ENCODE measurements at places on chromosomes 3 and 15. TPM values are rescaled to one million over a fixed set of nuclear protein-coding genes. Genes with fewer than 3 reads are reported as not detected.
A peak's percentile ranks its signal among the peaks of the same experiment; 100 is the strongest.

LIPC gene
- 0.35 TPM for total RNA-seq

GOLGA6D gene
- not detected for total RNA-seq

HDC gene
- total RNA-seq = not detected

GRIP2 gene
- 0.57 TPM for total RNA-seq

C15orf62 gene
- total RNA-seq = 0.10 TPM

CCDC80 gene
- 18.0 TPM for total RNA-seq

GPR62 gene
- not detected for total RNA-seq

COL6A5 gene
- not detected for total RNA-seq

GOLGA6L4 gene
- 0.28 TPM for total RNA-seq

DNA sequence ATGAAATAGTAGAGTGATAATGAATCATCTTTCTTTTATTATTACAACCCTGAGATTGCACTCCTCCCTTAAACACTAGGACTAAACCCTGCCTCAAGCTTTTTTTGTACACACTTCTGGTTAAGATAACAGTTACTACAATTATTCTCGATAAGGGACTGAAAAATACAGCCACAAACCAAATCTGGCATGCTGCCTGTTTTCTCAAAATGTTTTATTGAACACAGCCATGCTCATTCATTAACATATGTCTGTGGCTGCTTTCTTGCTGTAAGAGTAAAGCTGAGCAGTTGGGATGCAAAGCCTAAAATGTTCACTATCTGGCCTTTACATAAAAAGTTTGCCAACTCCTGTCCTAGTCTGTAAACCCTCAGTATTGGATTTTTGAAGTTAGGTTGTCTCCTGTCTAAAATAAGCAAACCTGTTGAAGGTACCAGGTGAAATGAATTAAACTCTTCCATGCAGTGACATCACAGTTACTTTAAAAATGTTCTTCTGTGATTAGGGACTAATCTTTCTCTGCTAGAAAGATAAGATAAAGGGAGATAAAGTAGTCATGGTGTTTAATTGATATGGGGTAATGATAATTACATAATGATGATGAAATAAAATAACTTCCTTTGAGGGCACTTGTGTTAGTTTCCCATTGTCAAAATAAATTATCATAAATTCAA is 218.2 kb downstream of the STXBP5L start:
- no peak overlapping the region for H3K4me3 ChIP-seq
- no peaks in the 10 kb centered on the region for H3K36me3 ChIP-seq
- no peaks in the 10 kb centered on the region for H3K27me3 ChIP-seq
- H3K27ac ChIP-seq = no peak overlapping the region
- DNase-seq = no peak
- no peaks in the 10 kb centered on the region for H3K4me1 ChIP-seq

DNA sequence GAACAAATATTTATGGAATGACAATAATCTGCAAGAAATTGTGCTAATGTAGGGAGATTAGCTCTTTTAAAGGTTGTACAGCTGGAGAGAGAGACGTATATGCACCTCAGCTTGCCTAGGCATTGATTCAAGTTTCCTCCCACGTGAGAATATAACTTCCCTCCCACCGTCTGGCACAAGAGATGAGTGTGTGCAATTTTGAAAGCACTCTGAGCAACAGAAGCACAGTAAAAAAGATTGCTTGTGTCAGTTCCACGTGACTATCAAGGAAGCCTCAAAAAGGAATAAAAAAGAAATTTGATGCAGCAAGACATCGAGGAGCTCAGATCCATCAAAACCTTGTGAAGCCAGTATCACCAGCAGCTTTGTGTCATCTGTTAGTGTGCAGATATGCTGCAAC is 435.3 kb downstream of the TUSC7 start:
- peaks cover 9% of the 10 kb centered on the region for H3K27me3 ChIP-seq
- no peak for DNase-seq
- no peak overlapping the region for H3K27ac ChIP-seq
- no peaks in the 10 kb centered on the region for H3K4me1 ChIP-seq
- H3K4me3 ChIP-seq = no peak overlapping the region

- DNase-seq = no peak
- H3K27me3 ChIP-seq = no peaks in the 10 kb centered on the region
- H3K27ac ChIP-seq = no peak overlapping the region
- H3K4me1 ChIP-seq = peaks cover 7% of the 10 kb centered on the region
- H3K4me3 ChIP-seq = no peak overlapping the region
- no peaks in the 10 kb centered on the region for H3K36me3 ChIP-seq
These were observed 242.3 kb upstream of the ICE2 start for GRCh38 chr15:60721257-60721626.

DNA sequence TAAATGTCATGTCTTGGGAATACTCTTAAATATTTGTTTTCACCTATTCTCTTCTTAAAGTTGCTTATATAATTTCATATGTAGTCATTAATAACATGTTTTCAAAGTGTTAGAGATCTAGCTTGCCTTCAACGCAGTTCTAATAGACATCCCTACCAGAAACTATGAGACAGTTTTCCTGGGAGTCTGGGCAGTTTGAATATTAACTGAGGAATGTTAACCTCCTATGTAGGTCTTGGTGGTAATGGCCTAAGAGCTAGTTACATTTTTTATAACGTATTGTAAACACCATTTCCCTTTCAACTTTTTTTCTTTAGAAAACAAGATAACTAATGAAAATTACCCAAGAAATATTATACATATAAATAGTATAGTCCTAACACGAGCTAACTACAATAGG is 328.2 kb downstream of the TIGIT start:
- H3K4me1 ChIP-seq = peaks cover 12% of the 10 kb centered on the region
- no peak overlapping the region for H3K4me3 ChIP-seq
- H3K36me3 ChIP-seq = no peaks in the 10 kb centered on the region
- DNase-seq = no peak

- no peaks in the 10 kb centered on the region for H3K4me1 ChIP-seq
- H3K4me3 ChIP-seq = no peak within 1 kb of the TSS
- no peaks in the 10 kb centered on the region for H3K27me3 ChIP-seq
- DNase-seq = no peak
- no peaks in the 10 kb centered on the region for H3K36me3 ChIP-seq
These were observed at the start of gene SPESP1 for GRCh38 chr15:68930268-68931022. TSS of gene SPESP1 (plus strand) at chr15:68930525. CDS start at chr15:68930654, 129 bp downstream.

- no peaks in the 10 kb centered on the region for H3K36me3 ChIP-seq
- no peak overlapping the region for H3K4me3 ChIP-seq
- no peaks in the 10 kb centered on the region for H3K4me1 ChIP-seq
- no peak for DNase-seq
- no peaks in the 10 kb centered on the region for H3K27me3 ChIP-seq
- H3K27ac ChIP-seq = no peak overlapping the region
These were observed 35.8 kb downstream of the ABHD5 start for GRCh38 chr3:43726521-43726920.

- H3K4me3 ChIP-seq = no peak overlapping the region
- H3K27me3 ChIP-seq = no peaks in the 10 kb centered on the region
- DNase-seq = no peak
- H3K36me3 ChIP-seq = no peaks in the 10 kb centered on the region
- peak overlapping the region; percentile 38 for H3K27ac ChIP-seq
These were observed 366.4 kb upstream of the AGTR1 start for GRCh38 chr3:148331081-148331846.

- H3K36me3 ChIP-seq = no peaks in the 10 kb centered on the region
- no peak for DNase-seq
- no peaks in the 10 kb centered on the region for H3K27me3 ChIP-seq
- no peak overlapping the region for H3K4me3 ChIP-seq
These were observed 265.9 kb upstream of the SUCLG2 start for GRCh38 chr3:67920311-67920710.

DNA sequence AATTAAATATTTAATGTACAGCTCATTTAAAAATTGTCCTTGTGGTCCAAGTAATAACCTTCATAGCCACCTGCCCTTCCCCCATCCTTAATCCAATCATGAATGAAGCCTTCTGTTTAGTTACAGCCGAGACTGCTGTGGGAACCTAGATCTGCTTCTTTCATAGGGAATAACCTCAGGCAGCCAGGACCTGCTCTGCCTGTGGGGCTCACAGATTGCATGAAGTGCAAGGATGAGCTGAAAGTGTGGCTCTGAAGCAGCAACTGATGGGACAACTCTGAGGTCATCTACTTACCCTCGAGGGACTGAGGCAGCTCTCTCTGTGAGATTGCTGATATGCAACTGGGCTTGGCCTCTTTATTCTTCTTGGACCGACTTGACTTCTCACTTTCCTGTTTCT is 169.8 kb downstream of the POTEB3 start:
- H3K36me3 ChIP-seq = no peaks in the 10 kb centered on the region
- no peak overlapping the region for H3K4me3 ChIP-seq
- H3K4me1 ChIP-seq = peaks cover 27% of the 10 kb centered on the region
- peak; percentile 65 for DNase-seq
- H3K27ac ChIP-seq = no peak overlapping the region

GRCh38 chr15:75043509-75044257 is 20.3 kb downstream of the PPCDC start:
- H3K27me3 ChIP-seq = no peaks in the 10 kb centered on the region
- no peak overlapping the region for H3K4me3 ChIP-seq
- H3K4me1 ChIP-seq = peaks cover 47% of the 10 kb centered on the region
- peak overlapping the region; percentile 71 for H3K27ac ChIP-seq

GRCh38 chr15:63334821-63335220 is 46.8 kb downstream of the CA12 start:
- no peaks in the 10 kb centered on the region for H3K27me3 ChIP-seq
- H3K27ac ChIP-seq = no peak overlapping the region
- DNase-seq = no peak

- no peak overlapping the region for H3K4me3 ChIP-seq
- H3K36me3 ChIP-seq = no peaks in the 10 kb centered on the region
- DNase-seq = peak; percentile 17
These were observed 126.2 kb upstream of the BHLHE40 start for GRCh38 chr3:4852780-4853748.

- no peaks in the 10 kb centered on the region for H3K27me3 ChIP-seq
- no peak overlapping the region for H3K4me3 ChIP-seq
- H3K4me1 ChIP-seq = no peaks in the 10 kb centered on the region
- H3K27ac ChIP-seq = no peak overlapping the region
These were observed 34.5 kb downstream of the ICE2 start for GRCh38 chr15:60444289-60444912.

DNA sequence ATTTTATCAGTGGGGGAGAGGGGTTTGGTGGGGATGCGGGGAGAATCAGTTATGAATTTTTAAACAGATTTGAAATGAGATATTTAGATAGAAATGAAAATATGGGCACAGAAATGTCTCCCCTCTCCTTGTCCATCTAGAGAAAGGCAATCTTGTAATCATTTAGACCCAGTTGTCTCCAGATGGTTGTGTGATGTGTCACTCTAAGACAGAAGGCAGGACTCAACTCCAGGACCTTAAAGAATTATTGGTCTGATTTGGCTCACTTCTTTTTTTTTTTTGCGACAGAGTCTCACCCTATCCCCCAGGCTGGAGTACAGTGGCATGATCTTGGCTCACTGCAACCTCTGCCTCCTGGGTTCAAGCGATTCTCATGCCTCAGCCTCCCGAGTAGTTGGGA is 77.2 kb downstream of the EOMES start:
- no peaks in the 10 kb centered on the region for H3K27me3 ChIP-seq
- no peak overlapping the region for H3K27ac ChIP-seq
- no peak for DNase-seq
- H3K36me3 ChIP-seq = no peaks in the 10 kb centered on the region

- no peaks in the 10 kb centered on the region for H3K27me3 ChIP-seq
- no peak overlapping the region for H3K4me3 ChIP-seq
- no peaks in the 10 kb centered on the region for H3K36me3 ChIP-seq
- no peak overlapping the region for H3K27ac ChIP-seq
- H3K4me1 ChIP-seq = peaks cover 5% of the 10 kb centered on the region
- DNase-seq = no peak
These were observed 55.0 kb upstream of the PLSCR4 start for GRCh38 chr3:146305808-146306423.

DNA sequence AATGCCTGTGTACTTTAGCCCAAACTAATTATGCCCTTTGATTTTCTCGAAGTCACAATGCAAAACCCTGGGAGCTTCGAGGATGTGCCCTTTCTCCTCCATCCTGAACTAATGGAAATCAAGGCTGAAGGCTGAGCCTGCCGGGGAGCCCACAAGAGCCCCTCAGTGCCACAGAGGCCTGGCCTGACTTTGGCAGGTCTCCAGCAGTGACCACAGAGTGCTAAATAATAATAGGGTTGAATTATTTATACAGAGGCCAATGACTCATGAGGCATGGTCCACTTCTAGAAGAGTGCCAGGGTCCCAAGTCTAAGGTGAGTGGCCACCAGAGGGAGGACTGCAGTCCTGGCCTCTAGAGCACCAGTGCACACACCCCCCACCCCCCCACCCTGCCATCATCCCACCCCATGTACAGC is 19.1 kb upstream of the GLCE start:
- H3K27ac ChIP-seq = no peak overlapping the region
- H3K4me3 ChIP-seq = no peak overlapping the region
- peaks cover 13% of the 10 kb centered on the region for H3K4me1 ChIP-seq
- no peaks in the 10 kb centered on the region for H3K36me3 ChIP-seq
- peak; percentile 73 for DNase-seq

DNA sequence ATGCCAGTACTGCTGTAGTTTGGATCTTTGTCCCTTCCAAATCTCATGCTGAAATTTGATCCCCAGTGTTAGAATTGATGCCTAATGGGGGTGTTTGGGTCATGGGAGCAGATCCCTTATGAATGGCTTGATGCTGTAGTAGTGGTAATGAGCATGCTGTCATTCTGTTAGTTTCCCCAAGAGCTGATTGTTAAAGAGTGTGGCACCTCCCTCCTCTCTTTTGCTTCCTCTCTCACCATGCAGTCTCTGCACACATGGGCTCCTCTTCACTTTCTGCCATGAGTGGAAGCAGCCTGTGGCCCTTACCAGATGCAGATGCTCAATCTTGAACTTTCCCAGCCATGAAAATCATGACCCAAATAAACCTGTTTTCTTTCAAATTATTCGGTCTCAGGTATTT is 141.3 kb upstream of the DPPA4 start:
- H3K4me3 ChIP-seq = no peak overlapping the region
- no peaks in the 10 kb centered on the region for H3K4me1 ChIP-seq
- no peak overlapping the region for H3K27ac ChIP-seq
- H3K27me3 ChIP-seq = no peaks in the 10 kb centered on the region

GRCh38 chr3:17775073-17775472 is 32.6 kb upstream of the TBC1D5 start:
- no peaks in the 10 kb centered on the region for H3K36me3 ChIP-seq
- no peak overlapping the region for H3K4me3 ChIP-seq
- H3K27me3 ChIP-seq = no peaks in the 10 kb centered on the region

DNA sequence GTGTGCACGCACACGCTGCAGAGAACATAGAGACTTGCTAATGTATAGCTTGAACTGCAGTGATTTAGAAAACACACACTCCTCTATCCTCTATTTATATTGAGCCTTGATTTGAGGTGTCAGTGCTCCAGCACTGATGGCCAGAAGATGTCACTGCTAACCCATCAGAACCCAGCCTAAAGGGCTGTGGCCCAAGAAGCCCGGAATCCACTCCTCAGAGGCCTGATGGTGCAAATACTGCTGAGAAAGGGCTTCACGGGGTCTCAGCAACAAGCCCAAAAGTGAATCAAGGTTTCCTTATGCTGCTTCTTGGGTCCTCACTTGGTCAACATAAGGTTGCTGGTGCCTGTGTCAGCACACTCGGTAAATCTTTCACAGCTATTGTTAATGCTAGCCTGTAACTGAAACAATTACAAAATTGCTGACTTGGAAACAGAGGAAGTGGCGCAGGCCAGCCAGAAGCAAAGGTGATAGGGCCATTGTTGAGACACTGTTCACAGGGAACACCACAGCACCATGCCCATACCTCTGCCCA is 60.3 kb downstream of the HEG1 start:
- peaks cover 42% of the 10 kb centered on the region for H3K36me3 ChIP-seq
- DNase-seq = peak; percentile 62
- no peak overlapping the region for H3K4me3 ChIP-seq
- H3K27ac ChIP-seq = no peak overlapping the region
